ENCODE measurements at places on chromosomes 4 and X.

DNA sequence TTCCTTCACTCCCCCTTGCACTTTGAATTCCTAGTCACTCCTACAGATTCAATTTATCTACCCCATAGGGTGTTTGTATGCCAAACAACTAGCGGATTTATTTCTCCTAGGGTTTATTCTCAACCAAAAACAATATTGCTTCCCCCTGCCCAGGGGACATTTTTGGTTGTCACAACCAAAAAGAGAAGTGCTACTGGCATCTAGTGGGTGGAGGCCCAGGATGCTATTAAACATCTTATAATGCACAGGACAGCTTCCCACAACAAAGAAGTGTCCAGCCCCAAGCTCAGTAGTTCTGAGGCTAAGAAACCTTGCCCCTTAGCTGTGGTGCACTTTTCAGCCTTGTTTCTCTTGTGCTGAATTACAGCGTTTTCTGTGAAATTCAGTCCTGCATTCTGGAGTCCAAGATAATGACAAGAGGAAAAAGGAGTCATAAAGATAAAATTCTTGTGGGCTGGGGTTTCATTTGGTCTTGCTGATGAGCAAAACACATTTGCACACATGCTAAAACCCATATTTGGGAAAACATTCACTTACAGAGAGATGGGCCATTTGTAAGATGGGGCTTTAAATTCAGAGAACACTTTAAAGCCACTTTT is 11.2 kb upstream of the SYTL4 start:
- no peak for DNase-seq

DNA sequence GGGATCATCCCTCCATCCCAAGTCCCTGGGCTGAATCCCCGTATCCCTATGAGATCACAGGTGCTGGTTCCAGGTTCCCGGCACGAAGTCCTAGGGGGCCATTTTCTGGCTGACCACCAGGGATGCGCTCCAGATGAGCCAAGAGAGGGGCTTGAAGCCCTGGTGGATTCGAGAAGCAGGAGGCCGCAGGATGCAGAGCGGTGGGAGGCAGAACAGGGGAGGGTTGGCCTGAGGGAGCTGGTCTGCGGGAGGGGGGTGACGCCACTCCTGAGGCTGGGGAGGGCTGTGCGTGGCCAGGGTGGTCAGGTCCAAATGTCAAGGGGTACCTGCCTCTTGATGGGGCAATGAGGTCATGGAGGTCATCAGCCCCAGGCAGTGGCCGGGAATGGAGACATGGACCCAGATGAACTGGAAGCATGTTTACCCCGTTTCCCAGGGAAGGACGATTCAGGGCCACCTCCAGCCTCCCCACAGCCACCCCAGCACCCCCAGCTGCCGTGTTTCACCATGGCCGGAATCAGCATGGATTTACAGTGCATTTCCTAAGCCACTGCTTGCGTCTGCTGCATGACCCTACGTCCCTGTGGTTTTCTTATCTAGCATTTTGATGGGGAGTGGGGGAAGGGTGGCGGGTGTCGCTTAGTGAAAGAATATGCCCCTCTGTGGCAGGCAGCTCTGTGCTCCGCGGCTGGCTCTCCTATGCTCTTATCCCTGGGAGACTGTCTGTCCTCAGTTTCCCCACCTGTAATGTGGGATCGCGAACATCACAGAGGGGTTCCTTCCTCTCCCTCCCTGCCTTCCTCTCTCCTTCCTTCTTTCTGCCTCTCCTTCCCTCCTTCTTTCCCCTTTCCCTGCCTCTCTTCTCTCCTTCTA is 17.0 kb upstream of the HTRA3 start:
- no peak for DNase-seq

GRCh38 chr4:1460967-1461868 is 55.0 kb upstream of the NKX1-1 start:
- no peak for DNase-seq

GRCh38 chr4:27616166-27616565 is 755.5 kb downstream of the STIM2 start:
- no peak for DNase-seq

DNA sequence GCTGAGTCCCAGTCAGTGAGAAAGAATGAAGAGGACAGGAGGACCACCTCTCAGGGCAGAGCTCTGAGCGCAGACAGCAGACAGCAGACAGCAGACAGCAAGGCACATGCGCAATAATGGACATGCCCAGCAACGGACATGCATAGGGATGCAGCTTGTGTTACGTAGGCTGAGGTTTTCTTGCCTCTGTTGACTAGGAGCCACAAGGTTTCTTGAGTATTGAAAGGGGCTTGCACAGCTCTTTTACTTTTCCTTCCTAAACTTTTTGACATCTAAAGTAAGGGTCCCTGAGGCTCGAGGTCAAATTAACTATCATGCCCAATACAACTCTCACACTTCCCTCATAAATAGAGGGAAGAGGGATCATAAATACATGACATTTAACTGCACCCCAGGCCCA is at the start of gene PAGE3:
TSS of gene PAGE3 (minus strand) at position 101 of the 400 bp plus-strand sequence. CDS start 1,013 bp downstream, outside the sequence.
- DNase-seq: no peak

DNA sequence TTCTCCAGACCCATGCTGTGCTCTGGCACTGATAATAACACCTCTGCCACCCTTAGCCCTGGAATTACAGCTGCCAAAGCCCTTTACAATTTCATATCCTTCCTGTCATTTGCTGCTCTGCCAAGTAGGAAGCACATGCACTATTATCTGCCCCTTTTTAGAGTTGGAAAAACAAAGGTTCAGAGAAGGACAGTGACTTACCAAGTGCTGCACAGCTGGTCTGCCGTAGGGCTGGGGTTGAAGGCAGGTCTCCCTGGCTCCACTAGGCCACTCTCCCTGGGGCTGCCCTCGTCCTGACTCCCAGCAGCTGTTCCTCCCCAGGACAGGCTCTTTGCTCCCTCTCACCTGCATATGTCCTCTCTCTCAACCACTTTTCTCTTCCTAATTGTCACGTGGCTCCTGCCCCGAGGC is 73.4 kb downstream of the ANAPC4 start:
- DNase-seq: no peak

- DNase-seq: no peak
Observed at GRCh38 chr4:125268068-125268755, 46.5 kb upstream of the FAT4 start.

DNA sequence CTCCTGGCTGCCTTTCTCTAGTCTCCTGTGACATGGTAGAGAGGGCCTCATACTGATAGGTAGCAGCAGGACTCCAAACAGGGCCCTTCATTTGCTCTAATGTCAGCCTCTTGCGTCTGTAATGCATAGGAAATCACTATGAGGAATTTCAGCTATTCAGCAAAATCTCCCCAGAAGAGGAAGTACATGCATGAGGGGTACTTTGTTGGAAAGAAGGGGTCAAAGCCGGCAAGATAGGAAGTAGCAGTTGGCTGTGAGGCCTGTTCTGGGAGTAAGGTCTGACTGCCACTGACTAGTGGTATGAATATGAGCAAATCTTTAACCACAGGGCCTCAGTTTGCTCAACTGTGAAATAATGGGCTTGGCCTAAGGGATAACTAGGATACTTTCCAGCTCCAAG is 283.2 kb downstream of the ARHGAP10 start:
- DNase-seq: no peak

- DNase-seq: no peak
Observed at GRCh38 chr4:119615068-119615719, 13.4 kb downstream of the PDE5A start.

DNA sequence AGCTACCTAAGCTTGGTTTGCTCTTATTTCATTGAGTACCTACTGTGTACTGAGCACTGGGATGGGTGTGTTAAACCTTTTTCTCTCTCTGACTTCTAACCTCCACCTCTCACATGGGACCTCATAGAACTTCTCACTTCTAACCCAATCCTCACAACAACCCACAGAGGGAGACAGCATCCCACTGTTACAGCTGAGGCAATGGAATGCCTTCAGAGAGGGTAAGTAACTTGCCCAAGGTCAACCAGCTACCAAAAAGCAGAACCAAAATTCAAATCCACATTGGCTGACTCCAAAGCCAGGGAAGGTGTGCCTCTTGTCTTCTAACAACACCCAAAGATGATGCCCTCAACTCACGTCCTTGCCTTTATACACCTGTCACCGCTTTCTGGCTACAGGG is 5.4 kb downstream of the SEL1L3 start:
- no peak for DNase-seq

GRCh38 chr4:41214825-41215146 is 444 bp upstream of the APBB2 start:
- no peak for DNase-seq

DNA sequence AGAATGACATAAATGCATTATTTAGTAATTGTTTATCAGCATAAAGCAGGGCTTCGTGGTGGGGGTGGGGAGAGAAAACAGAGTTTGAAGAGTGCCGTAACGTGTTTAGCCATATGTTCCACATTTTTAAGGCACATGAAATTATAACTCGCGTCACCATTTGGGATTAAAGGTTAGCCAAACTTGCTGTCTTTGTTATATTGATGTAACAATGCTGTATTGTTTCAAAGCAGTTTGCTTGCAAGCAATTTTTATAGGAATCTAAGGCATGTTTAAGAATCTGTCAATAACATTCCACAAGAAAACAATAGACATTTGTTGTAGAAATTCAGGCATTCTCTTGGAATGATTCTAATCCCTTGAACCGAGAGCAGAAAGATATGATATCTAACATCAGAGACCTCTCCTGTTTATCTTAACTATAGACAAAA is 78.3 kb downstream of the CLDN22 start:
- no peak for DNase-seq

- no peak for DNase-seq
Observed at GRCh38 chr4:23135792-23136645, 443.3 kb downstream of the GBA3 start.

DNA sequence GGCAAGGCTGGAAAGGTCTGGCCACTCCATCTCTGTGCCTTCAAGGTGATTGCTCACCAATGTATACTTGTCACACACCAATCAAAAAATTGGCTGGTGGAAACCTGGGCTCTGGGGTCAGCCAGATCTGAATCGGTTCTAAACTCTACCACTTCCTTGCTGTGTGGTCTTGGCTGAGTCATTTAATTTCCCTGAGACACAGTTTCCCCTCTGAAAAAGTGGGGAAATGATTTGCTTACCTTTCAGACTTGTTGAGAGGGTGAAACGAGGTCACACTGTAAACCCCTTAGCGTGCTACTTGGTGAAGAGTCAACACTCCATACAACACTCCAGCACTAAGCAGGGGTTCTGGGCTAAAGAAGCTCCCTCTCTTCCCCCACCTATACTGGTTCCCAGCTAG is 252.3 kb upstream of the ZIC3 start:
- no peak for DNase-seq

GRCh38 chr4:113708250-113708649 is 53.3 kb downstream of the CAMK2D start:
- no peak for DNase-seq

- no peak for DNase-seq
Observed at GRCh38 chrX:7987160-7988012, 60.2 kb upstream of the PNPLA4 start.

GRCh38 chrX:111460607-111461006 is 48.6 kb upstream of the DCX start:
- DNase-seq: no peak

GRCh38 chrX:129092242-129092641 is 431.0 kb downstream of the SMARCA1 start:
- DNase-seq: no peak

DNA sequence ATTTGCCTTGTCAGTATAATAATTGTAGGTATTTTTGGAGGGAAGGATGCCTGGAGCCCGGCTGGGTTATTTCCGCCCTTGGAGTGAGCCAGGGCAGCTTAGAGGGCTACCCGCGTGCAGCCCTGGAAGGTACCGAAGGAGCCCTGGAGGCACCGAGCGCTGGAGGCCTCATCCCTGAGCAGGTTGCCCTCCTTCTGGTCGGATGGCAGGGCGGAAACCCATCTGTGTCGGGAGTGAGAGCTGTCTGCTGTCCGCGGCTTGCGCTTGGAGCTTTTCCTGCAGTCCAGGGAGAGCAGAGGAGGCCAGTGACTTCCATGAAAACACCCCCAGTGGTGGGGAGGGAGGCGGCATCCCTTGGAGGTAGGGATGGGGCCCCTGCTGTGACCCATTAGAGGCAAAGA is 122.1 kb downstream of the TBL1X start:
- DNase-seq: no peak

GRCh38 chr4:123390846-123391456 is 5.6 kb upstream of the SPRY1 start:
- DNase-seq: no peak

DNA sequence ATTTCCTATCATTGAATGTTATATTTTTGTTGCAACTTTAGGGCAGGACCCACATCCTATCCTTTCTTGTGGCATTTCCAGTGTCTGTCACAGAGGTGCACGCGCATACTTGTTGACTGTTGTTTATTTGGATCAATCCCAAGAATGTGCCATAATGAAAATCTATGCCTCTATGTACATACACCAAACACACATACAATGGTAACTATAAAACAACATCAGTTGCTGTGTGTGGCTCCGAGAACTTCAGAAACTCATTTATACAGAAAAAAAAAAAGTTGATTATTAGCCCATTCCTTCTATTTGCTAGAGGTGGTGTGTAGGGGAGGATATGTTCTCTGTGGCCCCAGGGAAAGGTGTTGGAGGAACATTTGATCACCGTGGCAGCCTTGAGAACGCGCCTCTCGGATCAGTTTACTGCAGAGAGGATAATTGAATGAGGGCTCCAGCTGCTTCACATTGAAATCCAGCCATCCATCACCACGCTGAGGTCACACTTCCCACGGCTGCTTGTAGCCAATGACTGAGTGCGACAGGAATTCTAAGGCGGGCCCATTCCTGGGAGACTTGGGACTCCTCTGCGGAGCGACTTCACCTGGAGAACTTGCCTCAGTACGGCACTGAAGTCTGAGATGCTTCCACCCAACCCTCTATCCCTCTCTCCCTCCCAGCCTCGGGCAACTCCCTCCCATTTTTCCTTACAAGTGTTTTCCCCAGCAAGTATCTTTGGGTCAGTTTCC is 19.5 kb downstream of the SMPX start:
- no peak for DNase-seq

DNA sequence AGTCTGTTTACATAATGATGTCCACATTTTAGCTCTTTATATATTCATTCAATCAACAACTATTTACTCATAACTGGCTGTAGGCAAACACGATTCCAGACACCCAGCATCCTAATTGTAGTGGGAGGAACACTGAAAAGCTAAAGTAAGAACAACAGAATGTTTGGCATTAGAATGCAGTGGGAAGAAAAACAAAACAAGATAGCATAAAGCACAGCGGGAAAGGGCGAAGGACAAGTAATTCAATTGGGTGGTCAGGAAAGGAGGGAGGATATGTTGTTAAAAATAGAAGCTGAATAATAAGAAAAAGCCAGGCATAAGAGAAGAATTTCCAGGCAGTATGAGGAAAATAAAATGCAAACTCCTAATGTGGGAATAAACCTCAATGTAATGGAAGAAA is 189.5 kb upstream of the FAT4 start:
- DNase-seq: no peak

DNA sequence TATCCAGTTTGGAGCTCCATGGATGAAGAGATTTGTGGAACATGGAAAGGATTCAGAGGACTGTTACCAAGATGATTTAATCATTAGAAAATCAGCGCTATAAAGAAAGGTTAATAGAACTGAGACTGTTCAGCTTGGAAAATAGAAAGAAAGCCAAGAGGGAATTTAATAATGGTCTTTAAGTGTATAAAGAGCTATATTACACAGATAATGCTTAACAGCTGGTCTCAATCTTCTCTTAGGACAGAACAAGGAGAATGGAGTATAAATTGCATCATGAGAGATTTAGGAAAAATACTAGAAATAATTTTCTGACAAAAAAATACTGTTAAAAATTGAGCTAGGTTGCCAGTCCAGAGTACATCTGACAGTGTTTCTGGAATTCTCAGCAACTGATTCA is 91.3 kb upstream of the MAGEC2 start:
- DNase-seq: no peak

GRCh38 chrX:53262918-53263394 is 18.4 kb downstream of the IQSEC2 start:
- peak; percentile 42 for DNase-seq

GRCh38 chr4:161538941-161539340 is 624.9 kb downstream of the FSTL5 start:
- no peak for DNase-seq
